ENCODE measurements at places on chromosomes 2 and 18. TPM values are rescaled to one million over a fixed set of nuclear protein-coding genes. Genes with fewer than 3 reads are reported as not detected.

The IL36G gene
- total RNA-seq, result not detected

The CYP1B1 gene
- 2.3 TPM for total RNA-seq

The ACTG2 gene
- total RNA-seq, result not detected

The WDR35 gene
- total RNA-seq, result 3.9 TPM

The DYSF gene
- 4.7 TPM for total RNA-seq

The CROCC2 gene
- not detected for total RNA-seq

The C2orf78 gene
- not detected for total RNA-seq

The ELOA2 gene
- total RNA-seq, result not detected

The COL4A4 gene
- total RNA-seq, result not detected

The FABP1 gene
- not detected for total RNA-seq

The ABCA12 gene
- not detected for total RNA-seq

The MATN3 gene
- total RNA-seq, result not detected

DNA sequence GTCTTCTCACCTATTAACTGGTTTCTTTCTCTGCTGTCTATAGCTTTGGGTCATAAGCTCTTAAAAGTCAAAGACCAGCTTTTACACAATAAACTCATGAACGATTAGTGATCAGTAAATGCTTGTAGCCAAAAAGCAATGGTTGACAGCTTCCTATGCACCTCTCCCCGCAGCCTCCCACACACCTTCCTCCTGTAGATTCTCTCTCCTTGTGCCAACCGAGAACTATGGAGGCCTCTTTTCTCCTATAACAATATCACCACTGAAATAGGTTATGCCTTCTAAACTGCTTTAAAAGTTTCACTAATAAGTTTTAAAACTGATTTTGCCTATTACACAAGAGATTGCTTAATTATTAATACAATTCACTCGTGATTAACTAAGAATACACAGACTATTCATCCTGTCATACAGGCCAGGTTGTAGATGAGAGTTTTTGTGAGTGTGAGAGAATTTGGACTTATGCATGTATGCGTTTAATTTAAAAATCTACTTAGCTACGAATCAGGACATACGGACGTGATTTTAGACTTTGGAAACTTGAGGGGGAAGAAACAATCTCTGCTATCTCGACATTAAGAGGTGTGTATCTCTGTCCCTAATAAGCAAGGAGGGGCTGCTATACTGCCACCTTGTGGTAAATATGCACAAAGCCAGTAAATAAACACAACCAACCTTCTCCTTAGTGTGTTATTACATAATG lies 229.1 kb upstream of the RBBP8 start:
- H3K27me3 ChIP-seq, result peaks cover 4% of the 10 kb centered on the region
- no peak overlapping the region for H3K4me3 ChIP-seq
- H3K27ac ChIP-seq, result no peak overlapping the region
- H3K4me1 ChIP-seq, result no peaks in the 10 kb centered on the region

GRCh38 chr2:153487448-153487847 lies 8.9 kb upstream of the RPRM start:
- H3K27ac ChIP-seq, result no peak overlapping the region
- no peaks in the 10 kb centered on the region for H3K36me3 ChIP-seq
- no peak overlapping the region for H3K4me3 ChIP-seq
- H3K4me1 ChIP-seq, result no peaks in the 10 kb centered on the region
- no peaks in the 10 kb centered on the region for H3K27me3 ChIP-seq

DNA sequence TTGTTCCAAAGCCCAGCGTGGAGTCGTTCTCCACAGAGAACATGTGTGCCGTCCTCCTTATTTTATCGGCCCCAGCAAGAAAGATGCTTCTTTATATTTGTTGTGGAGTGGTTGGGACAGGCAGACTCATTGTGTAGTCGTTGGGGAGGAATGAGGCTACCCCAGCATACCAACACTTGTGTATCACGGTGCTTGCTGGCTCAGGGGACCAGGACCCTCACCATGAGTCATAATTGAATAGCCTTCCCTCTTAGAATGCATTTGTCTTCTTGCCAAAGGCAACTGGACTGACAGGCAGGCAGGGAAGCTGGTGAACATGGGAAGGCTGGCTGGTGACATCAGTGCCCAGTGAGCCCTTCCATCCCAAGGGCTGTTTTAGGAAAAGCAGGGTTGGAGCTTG lies 4.7 kb downstream of the CAPN10 start:
- peak overlapping the region; percentile 71 for H3K27ac ChIP-seq
- peaks cover 15% of the 10 kb centered on the region for H3K36me3 ChIP-seq
- no peaks in the 10 kb centered on the region for H3K27me3 ChIP-seq
- no peak overlapping the region for H3K4me3 ChIP-seq

DNA sequence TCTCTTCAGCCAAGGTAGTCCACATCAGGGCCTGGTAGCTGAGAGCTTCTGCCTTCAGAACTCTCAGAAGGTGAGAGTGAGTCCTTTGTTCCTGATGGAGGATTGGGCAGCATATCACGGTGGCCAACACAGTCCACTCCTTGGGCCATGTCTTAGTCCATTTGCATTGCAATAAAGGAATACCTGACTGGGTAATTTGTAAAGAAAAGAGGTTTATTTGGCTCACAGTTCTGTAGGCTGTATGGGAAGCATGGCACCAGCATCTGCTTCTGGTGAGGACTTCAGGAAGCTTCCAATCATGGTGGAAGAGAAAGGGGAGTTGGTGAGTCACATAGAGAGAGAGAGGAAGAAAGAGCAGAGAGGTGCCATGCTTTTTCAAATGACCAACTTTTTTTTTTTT lies 98.8 kb downstream of the ADCYAP1 start:
- no peaks in the 10 kb centered on the region for H3K4me1 ChIP-seq
- no peak for DNase-seq
- H3K27me3 ChIP-seq, result no peaks in the 10 kb centered on the region
- no peak overlapping the region for H3K27ac ChIP-seq
- no peaks in the 10 kb centered on the region for H3K36me3 ChIP-seq

GRCh38 chr18:33751613-33752221 lies 173.7 kb downstream of the ASXL3 start:
- H3K27me3 ChIP-seq, result no peaks in the 10 kb centered on the region
- no peaks in the 10 kb centered on the region for H3K4me1 ChIP-seq
- H3K27ac ChIP-seq, result no peak overlapping the region
- no peaks in the 10 kb centered on the region for H3K36me3 ChIP-seq

DNA sequence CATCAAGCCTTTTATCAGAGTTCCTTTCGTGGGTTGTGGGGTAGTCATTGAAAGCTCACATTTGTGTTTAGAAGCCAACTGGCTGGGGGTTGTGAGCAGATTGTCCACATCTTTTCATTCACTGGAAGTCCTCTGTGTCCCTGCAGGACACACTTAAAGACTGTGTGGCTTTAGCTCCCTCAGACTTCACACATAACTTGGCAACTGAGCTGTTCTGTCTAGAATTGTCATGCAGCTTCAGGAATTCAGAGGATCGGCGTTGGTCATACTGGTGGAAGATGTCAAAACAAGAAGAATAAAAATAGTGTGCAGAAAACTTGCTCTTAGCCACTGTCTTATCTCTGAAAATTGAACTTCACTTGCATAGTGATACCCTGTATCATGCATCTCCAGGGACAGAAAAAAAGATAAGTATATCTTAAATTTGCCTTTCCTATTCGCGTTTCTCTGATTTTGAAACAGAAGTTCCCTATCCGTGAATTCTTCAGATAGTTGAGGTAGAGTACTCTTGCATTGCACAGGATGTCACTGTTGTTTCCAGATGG lies 49.6 kb downstream of the TRAPPC12 start:
- peak overlapping the region; percentile 56 for H3K27ac ChIP-seq
- no peak overlapping the region for H3K4me3 ChIP-seq
- peaks cover 19% of the 10 kb centered on the region for H3K36me3 ChIP-seq
- peaks cover 3% of the 10 kb centered on the region for H3K4me1 ChIP-seq
- DNase-seq, result no peak
- no peaks in the 10 kb centered on the region for H3K27me3 ChIP-seq

- H3K4me3 ChIP-seq, result no peak overlapping the region
- no peaks in the 10 kb centered on the region for H3K27me3 ChIP-seq
- H3K27ac ChIP-seq, result no peak overlapping the region
- DNase-seq, result no peak
- H3K36me3 ChIP-seq, result no peaks in the 10 kb centered on the region
Measured at GRCh38 chr2:121052521-121052920, 232.5 kb downstream of the TFCP2L1 start.

- peaks cover 5% of the 10 kb centered on the region for H3K27me3 ChIP-seq
- peaks cover 3% of the 10 kb centered on the region for H3K4me1 ChIP-seq
- no peaks in the 10 kb centered on the region for H3K36me3 ChIP-seq
- H3K27ac ChIP-seq, result no peak overlapping the region
- DNase-seq, result no peak
- no peak overlapping the region for H3K4me3 ChIP-seq
Measured at GRCh38 chr2:217356781-217357180, 496.9 kb upstream of the TNP1 start.

DNA sequence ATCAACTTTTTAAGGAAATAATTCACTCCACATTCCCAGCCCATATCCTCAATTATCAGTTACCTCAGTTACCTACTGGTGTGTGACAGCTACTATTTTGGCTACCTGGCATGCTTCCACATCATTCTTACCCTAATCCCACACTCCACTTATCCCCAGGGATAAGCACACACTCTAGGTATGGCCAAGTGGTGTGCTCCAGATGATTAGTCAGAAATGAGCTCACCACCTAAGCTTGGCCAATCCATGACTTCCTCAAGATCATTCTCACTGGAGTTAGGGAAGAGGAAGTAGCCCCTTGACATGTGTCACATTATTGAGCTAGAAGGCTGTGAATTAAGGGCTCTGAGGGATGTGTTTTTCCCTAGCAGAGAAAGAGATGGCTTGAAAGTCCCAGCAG lies 20.9 kb upstream of the SMAD4 start:
- H3K4me1 ChIP-seq, result no peaks in the 10 kb centered on the region
- H3K4me3 ChIP-seq, result no peak overlapping the region
- no peak overlapping the region for H3K27ac ChIP-seq
- no peaks in the 10 kb centered on the region for H3K27me3 ChIP-seq
- H3K36me3 ChIP-seq, result no peaks in the 10 kb centered on the region

- H3K36me3 ChIP-seq, result no peaks in the 10 kb centered on the region
- H3K4me1 ChIP-seq, result no peaks in the 10 kb centered on the region
- no peak overlapping the region for H3K27ac ChIP-seq
- peaks cover 2% of the 10 kb centered on the region for H3K27me3 ChIP-seq
Measured at GRCh38 chr18:77181950-77182707, 49.5 kb upstream of the MBP start.

GRCh38 chr2:195656161-195656858 lies 716 bp upstream of the SLC39A10 start:
- H3K36me3 ChIP-seq, result peaks cover 45% of the 10 kb centered on the region
- DNase-seq, result no peak
- peak overlapping the region; percentile 100 for H3K27ac ChIP-seq
- H3K4me1 ChIP-seq, result peaks cover 24% of the 10 kb centered on the region
- H3K4me3 ChIP-seq, result peak overlapping the region; percentile 98
- H3K27me3 ChIP-seq, result peaks cover 2% of the 10 kb centered on the region

- H3K36me3 ChIP-seq, result no peaks in the 10 kb centered on the region
- H3K27me3 ChIP-seq, result peaks cover 4% of the 10 kb centered on the region
- DNase-seq, result no peak
Measured at GRCh38 chr2:222232839-222233238, 66.0 kb downstream of the PAX3 start.

- H3K27ac ChIP-seq, result peak overlapping the region; percentile 35
- H3K4me3 ChIP-seq, result no peak overlapping the region
Measured at GRCh38 chr2:54586494-54586893, 130.4 kb downstream of the SPTBN1 start.

- H3K27me3 ChIP-seq, result no peaks in the 10 kb centered on the region
- no peak overlapping the region for H3K27ac ChIP-seq
- no peak for DNase-seq
- no peaks in the 10 kb centered on the region for H3K4me1 ChIP-seq
- peaks cover 1% of the 10 kb centered on the region for H3K36me3 ChIP-seq
Measured at GRCh38 chr2:174108579-174108978, 139.8 kb downstream of the OLA1 start.

GRCh38 chr2:214232271-214232670 lies 178.6 kb upstream of the VWC2L start:
- H3K36me3 ChIP-seq, result no peaks in the 10 kb centered on the region
- no peak for DNase-seq
- H3K27me3 ChIP-seq, result no peaks in the 10 kb centered on the region
- no peaks in the 10 kb centered on the region for H3K4me1 ChIP-seq
- no peak overlapping the region for H3K27ac ChIP-seq

DNA sequence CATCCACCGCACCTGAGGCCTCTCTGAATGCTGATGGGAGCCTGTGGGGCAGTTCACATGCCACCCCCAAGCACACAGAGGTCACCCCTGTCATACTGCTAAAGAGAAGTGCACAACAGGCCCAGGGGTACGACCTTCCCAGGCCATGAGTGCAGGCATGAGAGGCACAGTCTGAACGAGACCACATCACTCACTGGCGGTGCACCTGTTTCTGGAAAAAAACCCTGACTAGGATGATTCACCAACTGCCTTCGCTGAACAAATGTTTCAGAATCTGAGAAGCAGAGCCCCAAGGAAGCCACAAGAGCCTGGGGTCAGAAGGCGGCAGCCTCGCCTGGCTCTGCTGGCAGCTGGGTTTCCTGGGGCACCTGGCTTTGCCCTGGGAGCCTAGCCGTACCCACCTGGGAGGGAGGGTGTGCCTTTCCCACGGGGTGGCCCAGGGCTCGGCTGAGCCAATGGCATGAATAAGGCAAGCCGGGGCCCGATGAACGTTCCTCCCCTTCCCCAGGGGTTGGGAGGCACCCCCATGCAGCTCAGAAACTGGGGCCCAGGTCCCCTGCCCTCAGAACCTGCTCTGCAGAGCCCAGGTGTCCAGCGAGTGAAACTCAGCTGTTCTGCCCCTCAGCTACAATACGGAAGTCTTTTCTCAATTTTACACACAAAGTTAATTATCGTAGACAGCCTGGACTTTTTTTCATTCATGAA lies 73.8 kb downstream of the HDAC4 start:
- peak overlapping the region; percentile 89 for H3K27ac ChIP-seq
- peak; percentile 85 for DNase-seq
- H3K36me3 ChIP-seq, result peaks cover 21% of the 10 kb centered on the region
- no peaks in the 10 kb centered on the region for H3K27me3 ChIP-seq
- H3K4me1 ChIP-seq, result peaks cover 94% of the 10 kb centered on the region
- peak overlapping the region; percentile 48 for H3K4me3 ChIP-seq

GRCh38 chr18:4921548-4921947 lies 275.5 kb downstream of the AKAIN1 start:
- H3K27ac ChIP-seq, result no peak overlapping the region
- H3K4me1 ChIP-seq, result no peaks in the 10 kb centered on the region
- DNase-seq, result no peak
- no peak overlapping the region for H3K4me3 ChIP-seq
- H3K36me3 ChIP-seq, result no peaks in the 10 kb centered on the region

DNA sequence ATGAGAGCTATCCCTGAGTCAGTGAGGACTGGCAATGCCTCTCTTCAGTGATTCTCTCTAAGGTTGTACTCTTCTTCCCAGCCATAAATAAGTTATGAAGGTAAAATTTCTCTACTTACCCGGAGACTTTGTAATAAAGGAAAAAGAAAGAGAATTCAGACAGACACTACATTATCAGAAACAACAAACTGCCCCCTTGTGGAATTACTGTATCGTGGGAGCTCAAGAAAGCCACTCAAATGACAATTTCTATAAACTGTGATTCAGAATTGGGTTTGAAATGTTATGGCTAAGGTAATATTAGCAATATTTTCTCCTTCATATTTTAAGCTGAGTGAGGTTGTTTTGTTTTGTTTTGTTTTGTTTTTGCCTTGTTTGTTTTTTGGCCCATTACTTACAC lies 155.8 kb upstream of the TANK start:
- no peak overlapping the region for H3K27ac ChIP-seq
- peaks cover 25% of the 10 kb centered on the region for H3K27me3 ChIP-seq
- peaks cover 2% of the 10 kb centered on the region for H3K36me3 ChIP-seq
- H3K4me1 ChIP-seq, result no peaks in the 10 kb centered on the region
- H3K4me3 ChIP-seq, result no peak overlapping the region
- DNase-seq, result no peak

- no peaks in the 10 kb centered on the region for H3K4me1 ChIP-seq
- no peak for DNase-seq
- H3K27me3 ChIP-seq, result no peaks in the 10 kb centered on the region
- H3K36me3 ChIP-seq, result no peaks in the 10 kb centered on the region
- no peak overlapping the region for H3K4me3 ChIP-seq
Measured at GRCh38 chr2:53051157-53051556, 716.4 kb upstream of the CHAC2 start.
